ENCODE measurements at places on chromosomes 6 and 20. TPM values are rescaled to one million over a fixed set of nuclear protein-coding genes. Genes with fewer than 3 reads are reported as not detected.

DNA sequence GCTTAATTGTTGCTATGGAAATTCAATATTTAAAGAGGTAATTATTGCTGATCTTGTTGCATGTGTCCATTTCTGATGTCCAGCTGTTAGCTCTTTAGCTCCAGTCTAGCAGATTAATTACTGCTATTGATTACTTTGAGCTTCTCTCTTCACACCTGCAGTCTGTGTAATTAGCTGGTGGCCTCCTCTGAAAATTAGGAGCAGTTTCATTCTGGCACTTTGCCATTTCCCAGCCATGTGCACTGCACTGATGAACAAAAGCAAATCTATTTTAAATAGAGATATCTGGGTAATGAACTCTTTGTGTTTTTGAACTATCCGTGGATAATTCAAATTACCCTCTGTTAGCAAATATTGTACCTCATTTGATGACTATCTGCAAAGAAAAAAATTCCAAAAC is 275.9 kb downstream of the RNF144B start:
- DNase-seq, result no peak

DNA sequence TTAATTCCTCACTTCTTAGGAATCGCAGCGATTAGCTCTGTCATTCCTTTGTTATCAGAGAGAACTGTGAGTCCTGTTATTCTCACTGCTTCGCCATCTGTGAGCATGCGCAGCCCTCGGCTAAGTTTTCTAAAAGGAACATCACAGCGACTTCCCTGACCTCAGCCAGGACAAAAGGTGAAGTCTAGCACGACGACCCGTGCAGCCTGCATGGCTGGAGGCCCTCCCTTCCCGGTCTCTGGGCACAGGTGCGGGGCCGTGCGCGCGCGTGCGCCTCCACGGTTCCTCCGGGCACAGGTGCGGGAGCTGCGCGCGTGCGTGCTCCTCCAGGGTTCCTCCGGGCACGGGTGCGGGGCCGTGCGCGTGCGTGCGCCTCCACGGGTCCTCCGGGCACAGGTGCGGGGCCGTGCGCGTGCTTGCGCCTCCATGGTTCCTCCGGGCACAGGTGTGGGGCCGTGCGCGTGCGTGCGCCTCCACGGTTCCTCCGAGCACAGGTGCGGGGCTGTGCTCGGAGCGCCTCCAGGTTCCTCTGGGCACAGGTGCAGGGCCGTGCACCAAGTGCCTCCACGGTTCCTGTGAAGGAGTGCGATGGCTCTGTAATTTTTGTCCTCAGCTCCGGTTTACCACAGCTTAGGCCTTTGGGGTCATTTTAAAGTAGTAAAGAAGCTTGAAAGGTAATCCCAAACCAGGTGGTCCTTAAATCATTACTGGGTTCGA is 212.3 kb downstream of the ERMARD start:
- peak; percentile 27 for DNase-seq

GRCh38 chr6:130969791-130970491 is 93.1 kb downstream of the EPB41L2 start:
- no peak for DNase-seq

GRCh38 chr20:47027042-47027441 is 132.4 kb downstream of the EYA2 start:
- no peak for DNase-seq

GRCh38 chr6:12363651-12364381 is 73.7 kb downstream of the EDN1 start:
- no peak for DNase-seq

GRCh38 chr6:107314531-107314939 is 144.8 kb downstream of the PDSS2 start:
- no peak for DNase-seq

DNA sequence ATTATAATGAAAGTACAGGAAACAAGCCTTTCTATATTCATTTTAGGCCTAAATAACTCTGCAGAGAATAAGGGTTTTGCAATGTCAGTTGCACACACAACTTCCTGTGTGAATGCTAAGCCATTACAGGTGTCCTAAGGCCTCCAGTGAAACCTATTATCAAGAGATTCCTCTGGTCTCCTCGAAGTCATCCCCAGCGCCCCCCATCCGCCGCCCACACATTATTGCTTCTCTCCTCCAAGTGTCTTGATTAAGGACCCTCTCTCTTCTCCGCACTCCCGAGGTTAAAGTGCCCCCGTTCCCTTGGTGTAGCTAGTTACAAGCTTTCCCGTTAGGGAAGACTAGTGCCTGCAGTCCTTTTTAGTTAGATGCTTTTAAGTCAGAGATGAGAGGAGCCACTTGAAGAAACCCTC is 1.3 kb downstream of the HIVEP2 start:
- no peak for DNase-seq

- DNase-seq, result no peak
Observed at GRCh38 chr20:62734326-62734725, 25.7 kb downstream of the NTSR1 start.

DNA sequence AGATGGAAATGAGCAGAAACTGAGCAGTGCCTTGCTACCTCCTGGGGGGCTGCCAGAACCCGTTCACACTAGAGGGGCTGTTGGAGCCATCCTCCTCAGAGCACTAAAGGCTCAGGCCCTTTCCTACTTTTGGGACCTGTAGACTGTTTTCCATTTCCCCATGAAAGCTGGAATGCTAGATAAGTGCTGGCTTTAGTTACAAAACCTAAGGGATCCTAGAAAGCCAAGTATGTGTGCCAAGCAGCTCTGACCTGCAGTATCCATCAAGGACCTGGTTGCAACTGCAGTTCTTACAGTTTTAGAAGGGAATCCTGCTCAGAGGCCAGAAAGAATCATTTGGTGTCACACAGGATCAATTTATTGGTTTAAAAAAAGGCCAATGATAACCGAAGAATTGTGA is 176.7 kb upstream of the COL21A1 start:
- DNase-seq, result no peak

DNA sequence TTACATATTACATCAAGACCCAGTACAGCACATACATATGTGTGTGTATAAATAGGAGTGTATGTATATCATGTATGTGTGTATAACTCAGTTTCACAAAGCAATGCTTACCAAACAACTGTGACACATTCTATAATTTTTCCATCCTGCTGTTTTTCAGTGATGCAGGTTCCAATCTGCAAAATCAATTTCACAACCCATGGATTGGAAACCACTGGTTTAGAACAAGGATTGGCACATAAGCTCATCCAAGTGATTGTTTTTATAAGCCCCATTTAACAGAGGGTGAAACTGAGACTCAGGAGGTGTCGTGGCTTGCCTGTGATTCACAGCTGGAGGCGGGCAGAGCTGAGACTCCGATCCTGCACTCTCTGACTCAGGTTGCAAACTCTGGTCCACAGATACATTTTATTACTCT is 158.2 kb downstream of the ZMYND8 start:
- no peak for DNase-seq

DNA sequence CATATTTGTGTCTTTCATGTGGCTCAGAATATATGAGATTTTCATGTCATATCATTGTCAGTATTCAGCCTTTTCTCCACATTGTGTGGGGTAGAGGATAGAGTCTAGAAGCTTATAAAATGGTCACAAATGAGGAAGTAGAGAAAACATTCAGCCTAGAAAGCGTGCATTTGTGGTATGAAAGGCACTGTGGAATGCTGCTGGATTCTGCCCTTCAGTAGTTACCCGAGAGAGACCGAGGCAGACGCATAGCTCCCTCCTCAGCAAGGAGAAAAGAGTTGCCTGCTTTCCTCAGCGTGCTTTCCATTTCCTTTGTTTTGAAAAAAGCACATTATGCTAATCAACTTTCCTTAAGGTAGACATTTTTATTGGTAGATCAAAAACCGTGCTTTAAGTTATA is 28.7 kb downstream of the MYB start:
- DNase-seq, result no peak

DNA sequence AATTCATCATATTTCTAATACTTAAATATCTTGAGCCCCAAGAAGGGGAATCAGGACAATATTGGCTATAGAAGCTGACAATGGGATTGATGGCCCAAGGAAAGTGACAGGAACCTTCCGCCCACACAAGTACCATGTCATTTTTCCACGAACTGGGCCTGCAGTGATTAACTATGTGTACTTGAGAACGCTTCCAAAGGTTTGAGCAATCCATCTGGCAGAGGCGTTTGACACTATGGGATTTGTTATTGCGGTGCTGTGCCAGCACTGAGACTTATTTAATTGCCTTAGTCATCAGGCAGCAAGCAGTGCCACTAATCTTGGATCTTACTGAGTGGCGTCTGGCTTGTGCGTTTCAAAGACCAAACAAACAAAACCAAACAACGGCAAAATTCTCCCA is 135.6 kb upstream of the UST start:
- DNase-seq, result no peak

The GPR31 gene
- total RNA-seq, result not detected

The NRSN1 gene
- total RNA-seq, result not detected

The PPP1R14C gene
- 0.37 TPM for total RNA-seq

The SLC17A1 gene
- total RNA-seq, result not detected

The SRSF12 gene
- 7.6 TPM for total RNA-seq

The MLN gene
- total RNA-seq, result not detected
